H7 (cell line): ENCODE measurements at places on chromosomes 4 and X.

DNA sequence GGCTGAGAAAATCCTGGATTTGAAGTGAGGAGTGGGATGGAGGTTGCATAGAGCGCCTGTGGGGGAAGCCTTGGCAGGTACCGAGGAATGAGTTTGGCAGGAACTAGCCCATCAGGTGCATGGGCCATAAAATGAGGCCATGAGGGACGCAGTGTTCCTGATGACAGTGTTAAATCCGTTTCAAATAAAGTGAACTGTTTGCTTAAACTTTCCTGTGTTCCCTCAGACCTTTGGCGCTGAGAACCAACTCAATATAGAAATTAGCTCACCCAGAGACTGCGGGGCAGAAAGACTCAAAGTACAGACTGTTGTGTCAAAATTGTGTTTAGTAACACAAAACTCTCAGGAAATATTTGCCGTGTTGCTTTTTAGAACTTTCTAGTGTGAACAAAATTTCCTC, 250.0 kb upstream of the NR3C2 start:
- DNase-seq = no peak

DNA sequence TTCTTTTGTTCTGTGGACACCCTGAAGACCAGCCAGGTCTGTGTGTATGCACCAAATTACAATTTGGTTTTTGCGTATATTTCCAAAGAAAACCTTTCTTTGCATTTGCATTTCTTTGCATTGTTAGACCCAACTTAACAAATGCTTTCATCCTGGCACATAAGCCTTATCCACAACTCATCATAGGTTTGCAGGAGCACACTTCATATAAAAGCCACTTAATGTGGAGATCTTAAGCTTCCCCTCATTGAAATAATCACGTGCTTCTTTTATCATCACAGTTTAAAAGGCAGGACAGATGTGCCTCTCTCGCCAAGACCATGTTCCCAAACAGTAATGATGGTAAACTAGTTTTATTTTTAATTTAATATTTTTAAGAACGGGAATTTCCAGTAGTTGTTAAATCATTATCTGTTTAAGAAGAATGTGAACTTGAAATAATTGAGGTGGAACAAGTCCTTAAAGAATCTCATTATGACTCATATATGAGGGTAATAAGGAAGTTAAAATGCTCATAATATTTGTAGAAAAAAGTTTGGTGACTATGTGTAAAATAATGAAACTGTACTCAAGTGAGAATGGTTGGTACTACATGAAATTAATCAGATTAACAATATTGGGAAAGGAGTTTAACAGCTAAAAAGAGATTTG, 65.5 kb downstream of the GLRA3 start:
- no peak for DNase-seq

DNA sequence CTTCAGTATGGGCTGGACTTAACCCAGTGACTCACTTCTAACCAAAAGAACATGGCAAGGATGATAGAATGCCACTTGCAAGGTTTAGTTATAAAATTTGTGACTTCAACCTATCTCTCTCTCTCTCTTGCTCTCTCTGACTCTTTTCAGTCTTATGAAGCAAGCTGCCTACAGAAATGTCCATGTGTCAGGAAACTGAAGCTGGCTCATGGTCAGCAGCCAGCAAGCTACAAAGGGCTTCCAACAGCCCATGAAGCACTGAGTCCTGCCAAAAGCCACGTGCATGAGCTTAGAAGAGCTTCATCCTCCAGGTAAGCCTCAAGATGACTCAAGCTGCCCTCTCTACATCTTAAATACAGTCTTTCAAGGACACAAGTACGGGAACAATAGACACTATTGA, 100.3 kb downstream of the HS3ST1 start:
- no peak for DNase-seq

GRCh38 chr4:172377486-172378140, 564.4 kb downstream of the GALNTL6 start:
- no peak for DNase-seq

- no peak for DNase-seq
Observed at GRCh38 chrX:51759055-51759839, 16.0 kb downstream of the GSPT2 start.

DNA sequence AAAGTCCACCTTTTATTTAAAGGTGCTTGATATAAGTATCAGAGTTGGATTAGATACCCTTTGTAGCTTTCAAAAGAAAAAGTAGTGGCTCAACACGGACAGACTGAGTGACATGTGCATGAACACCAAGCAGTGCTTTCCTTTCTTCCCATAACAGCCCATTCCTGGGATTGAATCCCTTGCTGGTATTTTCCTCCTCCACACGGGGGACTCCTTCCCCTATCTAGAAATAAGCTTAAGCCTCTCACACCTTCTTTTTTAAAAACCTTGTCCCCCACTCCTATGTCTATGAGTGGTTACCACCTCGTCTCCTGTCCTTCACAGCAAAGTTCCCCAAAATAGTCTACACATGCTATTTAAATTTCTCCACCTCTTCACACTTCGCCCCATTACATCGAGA, 5.1 kb downstream of the AP1S2 start:
- DNase-seq = peak; percentile 59

GRCh38 chr4:122542411-122543236, 78.2 kb downstream of the IL21 start:
- DNase-seq = no peak

DNA sequence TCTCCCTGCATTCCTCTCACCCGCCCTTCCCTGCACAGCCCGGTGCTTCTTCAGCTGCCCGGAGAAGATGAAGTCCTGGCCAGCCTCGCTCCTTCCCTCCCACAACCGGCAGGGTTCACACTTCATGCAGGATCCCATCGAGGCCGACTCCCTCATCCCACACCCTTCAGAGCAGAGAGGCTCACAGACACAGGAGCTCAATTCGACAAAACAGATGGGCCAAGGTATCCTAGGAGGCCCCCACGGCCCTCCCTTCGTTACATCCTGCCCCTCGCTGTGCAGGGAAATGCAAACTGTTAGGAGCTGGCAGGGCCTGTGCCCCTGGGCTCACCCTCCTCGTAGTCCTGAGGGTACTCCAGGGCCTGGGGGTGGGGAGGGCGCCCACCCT, 238.1 kb downstream of the DHRSX start:
- peak; percentile 72 for DNase-seq

- DNase-seq = no peak
Observed at GRCh38 chrX:3348191-3348590, 1.7 kb upstream of the MXRA5 start.

DNA sequence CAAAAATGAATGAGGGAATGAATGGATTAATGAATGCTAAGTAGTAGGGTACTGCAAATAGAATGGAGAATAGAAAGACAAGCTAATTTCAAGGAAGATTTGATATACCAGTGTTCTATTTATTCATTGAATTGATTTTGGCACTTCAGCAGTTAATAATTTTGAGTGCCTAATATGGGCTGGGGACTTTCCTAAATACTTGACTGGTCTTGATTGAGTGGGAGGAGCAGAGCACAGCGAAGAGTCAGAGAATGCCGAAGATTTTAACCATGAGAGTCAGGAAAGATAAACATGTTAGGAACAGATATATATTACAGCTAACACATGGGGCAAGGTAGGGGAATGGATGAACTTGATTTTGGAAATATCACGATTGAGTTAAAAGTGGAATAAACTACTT, 10.6 kb downstream of the IL15 start:
- DNase-seq = no peak

DNA sequence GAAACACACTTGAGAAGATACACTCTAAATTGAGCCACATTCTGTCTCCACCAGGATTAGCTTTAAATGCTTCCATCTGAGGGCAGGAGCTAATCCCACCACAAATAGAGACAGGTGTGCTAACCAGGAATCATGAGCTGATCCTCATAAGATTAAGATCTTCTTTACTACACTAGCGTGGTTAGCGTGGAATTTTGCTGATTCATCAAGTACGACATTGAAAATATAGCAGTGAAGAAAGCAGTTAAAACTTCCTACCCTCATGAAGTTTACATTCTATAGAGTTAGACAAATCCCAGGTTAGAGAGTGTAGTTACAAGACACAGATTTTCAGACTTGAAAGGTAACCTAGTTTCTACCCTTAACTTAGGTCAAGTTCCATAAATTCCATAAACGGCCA, 5.3 kb upstream of the APELA start:
- DNase-seq = no peak

GRCh38 chrX:15437724-15438123, 53.5 kb upstream of the VEGFD start:
- no peak for DNase-seq

GRCh38 chr4:146643812-146644401, 5.2 kb downstream of the POU4F2 start:
- peak; percentile 63 for DNase-seq

- peak; percentile 28 for DNase-seq
Observed at GRCh38 chr4:102623622-102624021, 122.5 kb downstream of the NFKB1 start.

DNA sequence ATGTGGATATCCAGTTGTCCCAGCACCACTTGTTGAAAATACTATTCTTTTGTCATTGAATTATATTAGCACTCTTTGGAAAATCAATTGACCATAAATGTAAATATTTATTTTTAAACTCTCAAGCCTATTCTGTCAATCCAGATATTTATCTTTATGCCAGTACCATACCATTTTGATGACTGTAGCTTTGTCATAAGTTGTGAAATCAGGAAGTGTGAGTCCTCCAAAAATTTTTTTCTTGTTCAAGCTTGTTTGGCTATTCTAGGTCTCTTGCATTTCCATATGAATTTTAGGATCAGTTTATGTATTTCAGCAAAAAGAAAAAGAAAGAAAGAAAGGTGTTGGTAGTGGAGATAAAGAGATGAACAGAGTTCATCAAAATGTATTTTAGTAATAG, 8.2 kb upstream of the SMPX start:
- no peak for DNase-seq

- no peak for DNase-seq
Observed at GRCh38 chrX:17567187-17567586, 170.1 kb upstream of the SCML1 start.

DNA sequence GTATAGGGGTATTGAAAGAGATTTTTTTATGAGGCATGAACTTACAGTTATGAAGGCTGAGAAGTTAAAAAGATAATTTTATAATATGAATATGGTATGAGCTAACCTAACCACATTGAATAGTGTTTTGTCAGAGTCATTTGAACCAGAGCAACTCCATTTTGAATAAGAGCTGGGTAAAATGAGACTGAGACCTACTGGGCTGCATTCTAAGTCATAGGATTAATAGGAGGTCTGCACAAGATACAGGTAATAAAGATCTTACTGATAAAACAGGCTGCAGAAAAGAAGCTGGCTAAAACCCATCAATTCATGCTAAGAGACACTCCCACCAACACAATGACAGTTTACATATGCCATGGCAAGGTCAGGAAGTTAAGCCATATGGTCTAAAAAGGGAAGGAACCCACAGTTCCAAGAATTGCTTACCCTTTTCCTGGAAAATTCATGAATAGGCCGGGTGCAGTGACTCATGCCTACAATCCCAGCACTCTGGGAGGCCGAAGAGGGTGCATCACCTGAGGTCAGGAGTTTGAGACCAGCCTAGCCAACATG, 209.2 kb downstream of the TECRL start:
- DNase-seq = no peak

DNA sequence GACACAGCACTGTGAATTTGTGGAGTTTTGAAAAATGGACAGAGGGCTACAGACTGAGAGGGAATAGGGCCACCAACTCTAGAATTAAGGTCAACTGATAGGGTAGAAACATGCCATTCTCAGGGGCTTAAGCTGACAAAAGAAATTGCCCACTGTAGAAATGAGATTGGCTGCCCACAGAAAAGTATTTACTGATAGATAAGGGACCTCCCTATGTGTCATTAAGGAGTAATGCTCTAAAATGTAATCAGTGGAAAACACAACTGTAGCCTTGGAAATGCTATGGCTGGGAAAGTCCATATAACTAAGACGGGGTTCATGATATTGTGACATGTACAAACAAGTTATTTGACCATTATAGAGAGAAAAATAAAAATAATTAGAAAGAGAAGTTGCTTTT, 4.6 kb downstream of the RTL9 start:
- DNase-seq = no peak

DNA sequence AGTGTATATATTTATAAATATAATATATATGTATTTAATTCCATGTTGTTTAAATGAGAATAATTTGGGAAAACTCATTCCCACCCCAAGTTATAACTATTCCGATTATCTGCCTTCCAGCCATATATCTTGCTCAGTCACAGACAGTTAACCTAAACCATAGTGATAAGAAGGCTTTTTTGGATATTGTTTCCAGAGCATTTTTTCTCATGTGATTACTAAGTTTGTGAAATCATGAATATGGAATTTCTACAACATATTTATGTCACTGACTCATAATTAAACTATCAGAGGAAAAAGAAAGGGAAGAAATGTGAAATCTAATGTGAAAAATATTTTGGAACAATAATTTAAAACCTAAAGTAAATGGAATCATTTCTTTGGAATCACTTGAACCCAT, 1163.5 kb upstream of the PABPC4L start:
- DNase-seq = no peak

- DNase-seq = no peak
Observed at GRCh38 chrX:2897311-2897689, 31.8 kb downstream of the ARSD start.

- peak; percentile 80 for DNase-seq
Observed at GRCh38 chrX:15854080-15854655, 445 bp downstream of the AP1S2 start.

- DNase-seq = no peak
Observed at GRCh38 chrX:124771292-124771691, 424.9 kb downstream of the SH2D1A start.

GRCh38 chr4:47837094-47837907, 566 bp downstream of the CORIN start:
- DNase-seq = peak; percentile 72

DNA sequence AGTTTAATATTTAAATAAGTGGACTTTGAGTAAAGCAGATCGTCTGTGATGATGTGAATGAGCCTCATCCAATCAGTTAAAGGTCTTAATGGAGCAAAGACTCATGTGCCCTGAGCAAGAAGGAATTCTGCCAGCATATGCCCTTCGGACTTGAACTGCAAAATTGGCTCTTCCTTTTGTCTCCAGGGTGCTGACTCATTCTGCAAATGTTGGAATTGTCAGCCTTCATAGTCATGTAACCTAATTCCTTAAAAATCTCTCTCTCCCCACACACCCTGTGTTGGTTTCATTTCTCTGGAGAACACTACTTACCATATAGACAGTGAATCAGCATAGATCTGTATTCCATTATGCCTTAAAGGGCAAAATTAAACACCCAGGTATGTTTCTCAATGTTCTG, 609.8 kb upstream of the GALNTL6 start:
- no peak for DNase-seq

GRCh38 chrX:40501164-40501855, 79.5 kb upstream of the ATP6AP2 start:
- DNase-seq = no peak

- no peak for DNase-seq
Observed at GRCh38 chr4:124133753-124134152, 578.8 kb downstream of the ANKRD50 start.

- DNase-seq = no peak
Observed at GRCh38 chr4:17665346-17665745, 50.9 kb downstream of the MED28 start.

- DNase-seq = no peak
Observed at GRCh38 chr4:136748773-136749172, 783.5 kb downstream of the PCDH18 start.
